ENCODE measurements at places on chromosomes 1 and 21.
A peak's percentile ranks its signal among the peaks of the same experiment; 100 is the strongest.

GRCh38 chr1:77060000-77060399, 159.2 kb downstream of the PIGK start:
- peak; percentile 14 for DNase-seq

GRCh38 chr1:152886085-152886484, 8.0 kb downstream of the SMCP start:
- DNase-seq = no peak

GRCh38 chr1:50972766-50973165, 2.7 kb downstream of the CDKN2C start:
- no peak for DNase-seq

GRCh38 chr1:31647106-31647505, 2.4 kb upstream of the PEF1 start:
- DNase-seq = no peak

DNA sequence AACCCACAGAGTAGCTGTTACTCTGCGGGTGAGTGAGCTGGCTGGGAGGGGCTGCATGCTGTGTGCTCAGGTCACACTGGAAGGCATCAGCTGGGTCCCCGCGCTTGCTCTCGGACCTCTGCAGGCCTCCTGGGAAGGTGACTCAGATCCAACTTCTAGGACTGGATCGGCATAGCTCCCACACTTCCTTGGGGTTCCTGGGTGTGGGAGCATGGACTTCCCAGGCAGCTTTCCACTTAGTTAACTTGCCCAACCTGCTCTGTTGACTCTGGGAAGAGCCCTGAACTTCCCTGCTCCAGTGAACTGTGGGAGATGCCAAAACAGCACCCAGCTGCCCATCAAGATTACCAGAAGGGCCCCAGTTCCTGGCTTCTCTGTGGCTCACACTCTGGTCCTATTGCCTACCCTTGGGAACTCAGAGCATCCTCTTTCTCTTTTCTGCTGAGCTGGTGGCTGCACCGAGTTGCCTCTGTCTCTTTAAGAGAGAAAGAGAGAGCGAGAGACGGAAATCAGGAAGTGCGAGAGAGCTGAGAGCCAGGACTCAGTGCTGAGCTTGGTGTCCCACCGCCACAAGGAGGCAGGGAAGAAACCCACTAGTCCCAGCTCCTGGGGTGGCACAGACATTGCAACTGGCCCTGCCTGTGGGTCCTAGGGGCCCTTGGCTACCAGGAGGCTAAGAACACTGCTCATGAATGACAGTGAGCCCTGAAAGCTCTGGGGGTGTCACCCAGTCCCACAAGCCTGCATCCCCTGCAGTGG, at the start of gene IKBKE:
Gene IKBKE, plus strand, starts transcription at position 544 of the 759 bp plus-strand sequence. CDS start 2,752 bp downstream, outside the sequence.
- DNase-seq = peak; percentile 94

DNA sequence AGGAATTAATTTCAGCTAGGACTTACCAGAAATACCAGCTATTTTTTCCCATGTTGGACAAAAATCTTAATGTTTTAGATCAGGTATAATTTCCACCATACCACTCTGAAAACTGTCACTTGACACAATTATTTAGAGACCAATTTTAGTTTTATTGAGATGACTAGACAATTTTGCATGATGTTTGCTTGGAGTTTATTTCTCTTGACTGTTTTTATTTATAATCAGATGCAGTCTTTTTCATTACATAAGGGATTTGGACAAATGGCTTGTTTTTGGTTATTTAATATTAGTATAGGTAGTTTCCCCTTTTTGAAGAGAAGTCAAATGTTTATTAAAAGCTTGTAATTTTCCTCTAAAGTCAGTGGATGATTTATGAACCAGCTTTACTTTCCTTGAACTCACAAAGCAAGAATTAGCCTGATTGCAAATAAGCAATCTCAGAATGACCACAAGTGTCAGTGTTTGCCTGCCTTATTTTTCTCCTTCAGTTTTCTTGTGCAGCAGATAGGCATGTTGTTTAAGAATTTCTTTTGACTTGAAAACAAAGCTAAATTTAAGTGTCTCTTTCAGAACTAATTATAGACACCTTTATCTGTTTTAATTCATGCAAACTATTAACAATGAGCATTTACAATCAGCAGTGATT, 3.8 kb upstream of the B3GALT2 start:
- no peak for DNase-seq

GRCh38 chr1:47532921-47533792, 95.3 kb downstream of the FOXD2 start:
- peak; percentile 7 for DNase-seq

- no peak for DNase-seq
Observed at GRCh38 chr1:81889166-81889565, 88.4 kb downstream of the ADGRL2 start.

DNA sequence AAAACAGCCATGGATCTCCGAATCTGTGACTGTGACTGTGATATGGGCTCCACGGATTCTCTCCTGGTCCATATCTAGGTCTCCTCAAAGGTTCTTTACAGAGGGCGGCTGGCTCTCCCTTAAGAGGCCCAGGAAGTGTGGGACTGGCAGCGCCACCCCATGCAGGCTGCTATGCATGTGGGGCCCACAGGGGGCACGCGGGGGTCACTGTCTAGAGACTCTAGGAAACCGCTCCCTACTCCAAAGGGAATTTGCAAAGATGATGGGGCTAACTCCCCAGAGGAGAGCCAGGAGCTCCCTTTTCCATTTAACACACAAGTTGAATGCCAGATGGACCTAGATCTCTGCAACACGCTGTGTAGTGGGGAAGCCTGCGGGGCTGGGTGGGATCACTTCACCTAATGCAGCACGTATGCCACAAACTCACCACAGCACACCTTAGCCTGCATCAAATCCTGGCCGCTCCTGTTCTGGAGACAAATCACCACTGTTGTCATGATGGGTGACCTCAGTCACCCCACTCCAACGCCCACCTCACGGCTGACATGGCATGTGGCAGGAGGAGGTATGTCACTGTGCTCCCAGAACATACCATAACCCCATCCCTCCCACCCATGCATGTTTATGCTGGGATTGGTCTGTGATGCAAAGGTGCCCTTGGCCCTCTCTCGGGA, 61.7 kb downstream of the SLC45A1 start:
- no peak for DNase-seq

GRCh38 chr1:41437011-41437355, 47.5 kb downstream of the EDN2 start:
- no peak for DNase-seq

- DNase-seq = no peak
Observed at GRCh38 chr21:44459712-44460440, 4.6 kb downstream of the LRRC3 start.

- DNase-seq = no peak
Observed at GRCh38 chr1:165877940-165878556, 50.6 kb downstream of the UCK2 start.

DNA sequence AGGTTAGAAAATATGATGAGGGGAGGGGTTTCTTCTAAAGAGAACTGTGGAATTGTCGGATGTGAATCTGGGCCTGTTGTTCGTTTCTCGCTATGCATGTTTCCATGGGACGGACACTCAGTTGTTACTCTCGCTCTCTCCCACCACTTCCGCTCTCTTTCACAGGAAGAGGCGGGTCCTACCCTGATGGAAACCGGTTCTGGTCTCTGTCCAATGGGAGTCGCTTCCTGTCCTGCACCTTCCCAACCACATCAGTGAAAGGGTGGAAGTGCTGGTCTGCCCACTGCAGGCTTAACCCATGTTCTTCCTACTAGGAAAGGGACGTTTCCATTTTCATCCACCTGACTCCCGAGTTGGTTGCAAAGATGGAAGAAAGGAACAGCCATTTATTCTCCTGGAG, 119.4 kb downstream of the KCNJ15 start:
- DNase-seq = no peak

DNA sequence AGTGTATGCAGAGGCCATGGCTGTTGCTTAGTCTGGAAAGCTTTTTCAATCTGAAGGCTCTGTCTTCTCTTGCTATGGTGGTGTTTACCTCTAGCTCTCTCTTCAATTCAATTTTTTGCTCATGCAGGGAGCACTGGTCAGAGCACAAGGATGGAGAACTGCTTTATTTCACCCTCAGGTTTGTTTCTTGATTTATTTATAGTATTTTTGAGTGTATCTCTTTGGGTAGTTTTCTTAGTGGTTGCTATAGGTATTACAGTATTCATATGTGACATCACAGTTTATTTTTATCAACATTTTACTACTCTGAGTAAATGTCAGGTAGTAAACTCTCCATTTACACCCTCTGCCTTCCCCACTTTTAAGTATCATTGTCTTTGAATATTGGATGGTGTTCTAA, 147.9 kb downstream of the RASAL2 start:
- no peak for DNase-seq

DNA sequence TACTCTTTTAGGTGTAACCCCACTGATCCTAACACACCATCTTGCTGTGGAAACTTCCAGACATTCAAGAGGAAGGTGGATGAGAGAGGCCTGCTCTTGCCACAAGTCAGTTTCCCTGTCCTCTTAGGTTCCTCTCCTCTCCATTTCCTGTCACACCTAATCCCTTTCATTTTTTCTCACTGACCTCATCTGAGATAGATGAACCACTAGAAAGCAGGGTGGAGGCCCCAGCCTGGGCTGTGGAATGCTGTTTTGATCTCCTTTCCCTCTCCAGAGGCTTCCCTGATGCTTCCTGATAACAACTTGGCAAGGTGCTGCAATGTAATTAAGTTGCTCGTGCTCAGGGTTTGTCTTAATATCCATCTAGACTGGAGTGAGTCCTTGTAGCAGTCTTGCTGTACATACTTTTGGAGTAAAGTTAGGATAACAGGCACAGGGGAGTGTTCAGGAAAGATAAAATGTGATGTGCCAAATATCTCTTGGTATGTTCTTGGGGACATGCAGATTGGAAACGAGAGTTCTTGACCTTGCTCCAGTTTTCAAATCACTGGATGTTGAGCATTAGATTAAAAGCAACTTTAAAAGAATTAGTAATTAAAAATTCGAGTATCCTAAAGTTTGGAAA, 11.2 kb downstream of the LRRC42 start:
- peak; percentile 87 for DNase-seq

DNA sequence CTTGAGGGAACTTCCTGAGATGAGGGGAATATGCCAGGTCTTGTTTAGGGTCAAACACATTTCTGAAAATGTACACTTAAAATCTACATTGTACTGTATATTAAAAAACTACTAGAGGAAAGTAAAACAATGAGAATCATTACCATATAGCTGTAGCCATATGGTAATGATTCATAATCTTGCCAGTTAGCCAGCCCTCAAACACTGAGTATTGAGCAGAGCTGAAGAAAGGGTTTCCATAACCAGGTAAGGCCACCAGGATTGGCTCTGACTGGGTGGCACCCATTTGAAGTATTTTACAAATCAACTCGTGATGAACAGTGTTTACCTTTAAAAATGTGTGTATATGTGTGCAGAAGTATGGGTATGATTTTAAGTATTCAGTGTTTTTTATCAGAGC, 226.7 kb downstream of the SLC45A1 start:
- no peak for DNase-seq

- no peak for DNase-seq
Observed at GRCh38 chr1:22773981-22774832, 63.6 kb downstream of the EPHB2 start.

- no peak for DNase-seq
Observed at GRCh38 chr1:221317537-221317936, 424.4 kb downstream of the DUSP10 start.

- no peak for DNase-seq
Observed at GRCh38 chr1:200337410-200337809, 72.4 kb downstream of the ZNF281 start.

- no peak for DNase-seq
Observed at GRCh38 chr1:29050166-29050565, 73.5 kb downstream of the TMEM200B start.

DNA sequence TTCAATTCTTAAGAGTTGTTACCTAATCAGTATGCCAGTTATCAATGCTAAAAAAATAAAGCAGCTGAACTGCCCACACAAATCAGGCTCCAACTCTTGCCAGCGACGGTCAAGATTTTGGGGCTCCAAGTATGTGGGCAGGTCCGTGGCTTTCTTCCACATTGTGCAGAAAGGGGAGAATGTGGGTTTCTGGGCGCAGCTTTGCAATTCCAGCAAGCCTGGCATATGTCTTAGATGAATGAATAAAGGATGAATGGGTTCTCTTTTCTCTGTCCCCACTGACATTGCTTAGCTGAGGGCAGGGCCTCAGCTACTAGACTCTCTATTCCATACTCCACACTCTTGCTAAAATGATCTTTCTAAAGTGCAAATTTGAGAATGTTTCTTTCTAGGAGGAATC, 42.4 kb downstream of the NENF start:
- DNase-seq = no peak

DNA sequence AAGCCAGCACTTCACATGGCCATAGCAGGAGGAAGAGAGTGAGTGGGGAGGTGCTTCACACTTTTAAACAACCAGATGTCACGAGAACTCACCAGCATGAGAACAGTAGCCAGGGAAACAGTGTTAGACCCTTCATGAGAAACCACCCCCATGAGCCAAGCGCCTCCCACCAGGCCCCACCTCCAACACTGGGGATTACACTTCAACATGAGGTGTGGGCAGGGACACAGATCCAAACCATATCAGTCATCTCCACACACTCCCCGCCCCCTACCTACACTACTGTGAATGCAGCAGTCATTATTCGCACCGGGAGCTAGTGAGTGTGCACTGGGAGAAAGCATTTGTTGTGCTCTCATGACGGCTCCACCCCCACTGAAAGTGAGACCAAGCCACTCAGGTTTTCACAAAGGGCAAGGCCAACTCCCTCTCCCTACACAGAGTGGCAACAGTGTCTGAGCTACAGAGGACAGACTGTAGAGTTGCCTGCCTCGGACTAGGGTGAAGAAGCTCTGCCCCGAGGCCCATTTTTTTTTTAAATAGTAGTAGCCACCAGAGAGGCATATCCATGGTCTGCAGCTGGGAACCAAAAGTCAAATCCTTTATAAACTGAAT, 125.6 kb downstream of the BARHL2 start:
- no peak for DNase-seq

DNA sequence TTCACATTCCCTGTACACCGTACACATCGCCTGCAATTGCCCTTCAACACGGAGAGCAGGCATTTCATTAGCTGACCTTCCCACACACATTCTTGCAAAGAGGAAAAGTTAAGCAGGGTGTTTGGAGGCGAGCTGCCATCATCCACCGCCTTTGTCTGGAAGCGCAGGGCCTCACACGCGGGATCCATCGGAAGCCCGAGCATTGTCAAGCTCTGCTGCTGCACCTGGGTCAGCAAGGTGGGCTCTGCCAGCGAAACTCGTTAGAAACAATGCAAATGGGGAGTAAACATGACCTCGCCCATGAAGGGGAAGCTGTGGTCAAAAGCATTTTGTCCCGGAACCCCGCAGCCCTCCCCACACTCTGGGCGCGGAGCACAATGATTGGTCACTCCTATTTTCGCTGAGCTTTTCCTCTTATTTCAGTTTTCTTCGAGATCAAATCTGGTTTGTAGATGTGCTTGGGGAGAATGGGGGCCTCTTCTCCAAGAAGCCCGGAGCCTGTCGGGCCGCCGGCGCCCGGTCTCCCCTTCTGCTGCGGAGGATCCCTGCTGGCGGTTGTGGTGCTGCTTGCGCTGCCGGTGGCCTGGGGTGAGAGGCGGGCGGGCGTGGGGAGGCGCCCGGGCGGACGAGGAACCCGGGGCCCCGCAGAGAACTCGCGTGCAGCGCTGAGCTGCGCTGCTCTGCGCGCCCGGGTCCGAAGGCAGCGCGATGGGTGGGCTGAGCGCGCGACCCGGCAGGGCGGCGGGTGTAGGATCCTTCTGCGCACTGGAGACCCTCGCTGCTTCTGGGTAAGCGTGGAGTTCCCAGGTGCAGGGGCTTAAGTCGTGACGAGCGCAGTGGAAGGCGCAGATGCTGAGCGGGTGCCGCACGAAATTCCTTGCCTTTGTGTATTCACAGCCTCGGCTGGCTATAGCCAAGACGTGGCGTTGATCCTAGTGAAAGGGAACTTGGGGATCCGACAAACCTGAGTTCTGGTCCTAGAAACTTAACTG, at the start of gene CR1:
Gene CR1, plus strand, starts transcription at position 357 of the 992 bp plus-strand sequence. Its CDS starts 111 bp downstream, at position 468.
- DNase-seq = no peak

GRCh38 chr1:14141656-14142055, 441.7 kb downstream of the PRDM2 start:
- DNase-seq = no peak

Data from kidney tubule cell (primary cell).